AG08396 (cell line): ENCODE measurements at places on chromosomes 1 and 21.

- DNase-seq: peak; percentile 67
Observed at GRCh38 chr1:160127865-160128523, 12.4 kb downstream of the ATP1A2 start.

DNA sequence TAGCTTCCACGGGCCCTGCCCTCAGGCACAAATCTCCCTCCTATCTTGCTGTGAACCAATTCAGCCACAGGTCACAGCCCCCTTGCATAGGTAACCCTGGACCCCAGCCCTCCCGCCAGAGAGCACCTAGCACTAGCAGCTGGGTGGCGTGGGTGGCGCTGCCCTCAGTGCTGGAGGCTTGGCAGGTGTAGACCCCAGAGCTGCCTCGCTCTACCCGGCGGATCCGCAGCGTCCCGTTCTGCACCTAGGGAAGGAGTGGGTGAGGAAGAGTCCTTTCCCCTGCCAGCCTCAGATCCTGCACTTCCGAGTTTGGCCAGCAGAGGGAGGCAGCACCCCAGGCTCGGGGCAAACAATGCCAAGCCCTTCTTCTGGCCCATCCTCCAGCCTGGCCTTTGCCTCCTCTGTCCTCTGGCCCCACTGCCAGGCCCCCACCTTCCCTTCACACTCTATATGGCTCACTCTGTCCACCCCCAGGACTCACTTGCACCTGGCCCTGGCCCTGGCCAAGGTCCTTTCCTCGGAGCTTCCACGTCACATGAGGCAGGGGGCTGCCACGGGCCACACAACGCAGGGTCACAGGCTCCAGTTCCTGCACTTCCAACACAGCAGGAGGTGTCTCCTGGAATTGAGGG is 9.0 kb downstream of the IGSF9 start:
- peak; percentile 87 for DNase-seq

DNA sequence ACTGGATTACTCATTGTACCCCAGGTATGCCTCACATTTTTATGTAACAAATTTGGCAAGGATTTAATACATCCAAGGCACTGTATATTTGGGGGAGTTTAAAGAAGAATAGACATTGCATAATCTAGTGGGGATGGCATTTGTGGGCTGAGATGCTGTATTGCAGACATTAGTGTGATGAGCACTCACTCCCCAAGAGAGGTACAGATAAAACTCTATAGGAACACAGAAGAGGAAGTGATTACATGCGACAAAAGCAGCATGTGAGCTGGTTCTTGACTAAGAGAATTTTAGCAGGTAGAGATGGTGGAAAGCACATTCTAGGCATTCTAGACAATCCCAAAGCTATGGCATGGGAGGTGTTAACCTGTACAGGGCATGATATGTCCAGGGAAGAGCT is 24.2 kb upstream of the CDC14A start:
- no peak for DNase-seq

GRCh38 chr1:87961992-87962391 is 633.3 kb downstream of the LMO4 start:
- no peak for DNase-seq

DNA sequence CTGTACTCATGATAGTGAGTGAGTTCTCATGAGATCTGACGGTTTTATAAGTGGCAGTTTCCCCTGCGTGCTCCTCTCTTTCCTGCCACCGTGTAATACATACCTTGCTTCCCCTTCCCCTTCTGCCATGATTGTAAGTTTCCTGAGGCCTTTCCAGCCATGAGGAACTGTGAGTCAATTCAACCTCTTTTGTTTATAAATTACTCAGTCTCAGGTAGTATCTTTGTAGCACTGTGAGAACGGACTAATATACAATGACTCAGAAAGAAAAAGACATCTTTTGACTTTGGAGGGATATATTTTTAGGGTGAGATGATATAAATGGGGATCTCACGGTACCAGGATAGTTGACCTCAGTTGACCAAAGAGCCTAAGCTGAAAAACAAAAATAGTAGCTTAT is 74.7 kb upstream of the BACH1 start:
- no peak for DNase-seq

- no peak for DNase-seq
Observed at GRCh38 chr1:110291241-110292030, 47.7 kb upstream of the RBM15 start.

DNA sequence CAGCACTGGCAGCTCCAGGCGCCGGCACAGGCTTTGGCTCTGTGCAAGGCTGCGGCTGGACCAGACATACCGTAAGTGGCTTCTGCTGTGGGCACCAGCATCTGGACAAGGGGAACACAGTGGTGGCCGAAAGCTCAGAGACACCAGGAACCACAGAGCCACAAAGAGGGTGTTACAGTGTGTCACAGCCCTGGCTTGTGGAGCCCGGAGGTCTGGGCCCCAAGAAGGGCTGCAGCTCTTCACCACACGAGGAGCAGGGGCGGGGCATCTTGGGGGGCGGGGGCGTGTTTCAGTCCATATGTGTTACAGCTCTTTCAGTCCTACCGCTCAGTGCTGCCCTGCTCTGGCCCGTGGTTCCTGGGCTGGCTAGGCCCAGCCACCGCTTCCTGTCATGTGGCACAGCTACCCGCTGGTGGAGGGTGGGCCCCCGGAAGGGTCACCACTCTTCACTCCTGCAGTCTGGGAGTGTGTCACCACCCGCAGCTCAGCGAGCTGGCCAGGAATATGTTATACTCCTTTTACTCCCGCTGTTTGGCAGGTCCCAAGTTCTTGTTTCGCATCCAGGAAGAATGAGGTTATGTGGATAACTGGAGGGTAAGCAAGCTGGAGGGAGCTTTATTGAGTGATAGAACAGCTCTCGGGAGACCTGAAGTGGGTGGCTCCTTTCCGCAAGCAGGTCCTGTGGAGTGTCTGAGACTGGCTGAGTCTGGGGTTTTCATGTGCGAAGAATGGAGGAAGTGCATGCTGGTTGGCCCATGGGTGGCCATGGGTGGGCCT is 3.3 kb upstream of the LSM10 start:
- peak; percentile 25 for DNase-seq

DNA sequence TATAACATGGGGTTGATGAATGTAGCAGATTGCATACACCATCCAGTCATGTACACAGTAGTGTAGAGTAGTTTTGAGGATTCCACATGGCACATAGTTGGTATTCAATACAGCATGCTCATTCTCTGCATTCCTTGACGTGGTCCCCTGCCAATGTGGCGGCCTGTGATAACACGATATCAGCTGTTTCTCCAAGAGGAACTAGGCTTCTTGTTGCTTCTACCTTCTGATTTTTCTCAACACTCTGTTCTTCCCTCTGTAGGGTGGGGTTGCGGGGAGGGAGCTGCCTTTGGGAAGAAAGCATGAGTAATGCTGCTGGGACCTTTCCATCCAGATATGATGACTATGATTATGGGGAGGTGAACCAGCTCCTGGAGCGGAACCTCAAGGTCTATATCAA is 19.4 kb downstream of the SESN2 start:
- DNase-seq: no peak

GRCh38 chr1:79431340-79431739 is 424.8 kb upstream of the ADGRL4 start:
- no peak for DNase-seq

GRCh38 chr1:15961492-15961891 is 14.4 kb downstream of the ZBTB17 start:
- no peak for DNase-seq

GRCh38 chr1:163406772-163407171 is 85.0 kb downstream of the NUF2 start:
- no peak for DNase-seq

GRCh38 chr21:45923146-45923545 is 58.4 kb upstream of the COL6A1 start:
- peak; percentile 91 for DNase-seq

DNA sequence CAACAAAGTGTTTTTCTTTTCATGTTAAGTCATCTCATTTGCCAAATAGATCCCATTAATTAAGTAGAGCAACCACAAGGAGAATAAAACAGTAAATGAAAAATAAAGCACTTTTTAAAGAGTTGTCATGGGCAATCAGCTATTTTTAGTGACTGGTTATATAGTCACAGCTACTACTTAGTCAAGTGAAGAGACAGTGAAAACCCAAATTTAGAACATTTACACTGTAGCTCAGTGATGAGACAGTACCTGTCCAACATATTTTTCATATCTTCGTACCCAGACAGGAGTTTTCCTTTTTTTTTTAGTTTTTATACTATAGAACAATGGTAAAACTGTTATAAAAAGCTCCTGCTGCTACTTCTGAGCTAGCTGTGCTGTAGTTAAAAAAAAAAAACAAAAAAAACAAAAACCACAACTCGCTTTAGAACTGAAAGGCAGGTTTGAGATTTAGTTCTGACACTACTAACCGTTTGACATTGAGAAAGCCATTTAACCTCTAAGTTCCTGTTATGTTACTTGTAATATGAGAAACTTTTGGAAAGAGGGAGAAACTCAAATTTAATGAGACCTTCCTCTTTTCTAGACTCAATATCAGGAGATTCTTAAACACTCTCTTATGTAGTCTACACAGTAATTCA is 777.5 kb downstream of the ADGRL2 start:
- no peak for DNase-seq

GRCh38 chr1:186670297-186671135 is 9.7 kb downstream of the PTGS2 start:
- DNase-seq: no peak

GRCh38 chr1:6378096-6378746 is 15.3 kb downstream of the ACOT7 start:
- DNase-seq: no peak

DNA sequence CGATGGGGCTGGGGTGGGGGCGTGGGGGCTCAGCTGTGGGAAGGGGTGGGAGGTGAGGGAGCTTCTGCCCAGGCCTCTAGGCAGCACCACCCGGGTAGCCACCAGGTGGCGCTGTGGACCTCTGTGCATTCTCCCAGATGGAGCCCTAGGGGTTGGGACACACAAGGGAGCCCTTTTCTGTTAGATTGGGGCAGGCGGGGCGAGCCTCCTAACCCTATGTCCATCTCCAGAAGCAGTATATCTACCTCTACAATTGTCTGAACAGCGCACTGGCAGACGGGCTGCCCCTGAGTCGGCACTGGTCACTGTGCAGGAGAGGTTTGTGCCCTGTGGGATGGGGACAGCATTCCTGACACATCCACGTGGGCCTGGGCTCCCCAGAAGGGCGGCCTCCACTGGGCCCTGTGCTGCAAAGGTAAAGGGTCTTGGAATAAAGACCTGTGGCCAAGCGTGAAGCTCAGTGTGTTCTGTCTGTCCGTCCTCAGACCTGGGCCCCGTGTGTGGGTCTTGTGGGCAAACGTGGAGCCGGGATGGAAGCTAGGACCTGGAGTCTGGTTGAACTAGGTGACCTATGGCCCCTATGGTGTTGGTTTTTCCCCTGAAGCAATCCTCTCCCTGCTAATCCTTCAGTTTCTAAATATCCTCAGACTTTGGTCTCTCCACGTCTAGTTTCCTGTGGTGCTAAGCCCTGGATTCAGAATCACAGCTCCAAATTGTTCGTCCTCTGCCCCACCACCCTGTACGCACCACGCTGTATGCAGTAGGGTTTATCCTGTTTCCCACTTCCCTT is 4.4 kb upstream of the LGR6 start:
- peak; percentile 65 for DNase-seq

- DNase-seq: no peak
Observed at GRCh38 chr21:35252831-35253230, 203.7 kb upstream of the RUNX1 start.

- DNase-seq: no peak
Observed at GRCh38 chr1:199149591-199149990, 510.8 kb downstream of the PTPRC start.

DNA sequence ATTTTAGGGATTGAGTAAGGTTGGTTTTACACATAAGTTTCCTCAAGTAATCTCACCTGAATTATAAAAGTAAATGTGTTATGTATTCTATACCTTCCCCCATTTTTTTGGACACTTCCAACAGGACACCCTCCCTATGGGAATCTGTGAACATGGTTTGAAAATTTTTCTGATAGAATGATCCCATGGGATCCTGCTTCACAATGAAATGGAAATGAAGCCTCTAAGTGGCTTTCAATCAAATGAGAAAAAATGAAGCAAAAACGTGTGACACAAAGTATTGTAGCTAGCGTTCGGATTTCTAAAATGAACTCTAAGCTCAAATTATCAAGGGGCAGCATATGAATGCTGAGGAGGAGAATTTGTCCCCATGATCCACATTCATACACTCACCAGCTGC is 1006.8 kb downstream of the ADGRL2 start:
- DNase-seq: no peak

DNA sequence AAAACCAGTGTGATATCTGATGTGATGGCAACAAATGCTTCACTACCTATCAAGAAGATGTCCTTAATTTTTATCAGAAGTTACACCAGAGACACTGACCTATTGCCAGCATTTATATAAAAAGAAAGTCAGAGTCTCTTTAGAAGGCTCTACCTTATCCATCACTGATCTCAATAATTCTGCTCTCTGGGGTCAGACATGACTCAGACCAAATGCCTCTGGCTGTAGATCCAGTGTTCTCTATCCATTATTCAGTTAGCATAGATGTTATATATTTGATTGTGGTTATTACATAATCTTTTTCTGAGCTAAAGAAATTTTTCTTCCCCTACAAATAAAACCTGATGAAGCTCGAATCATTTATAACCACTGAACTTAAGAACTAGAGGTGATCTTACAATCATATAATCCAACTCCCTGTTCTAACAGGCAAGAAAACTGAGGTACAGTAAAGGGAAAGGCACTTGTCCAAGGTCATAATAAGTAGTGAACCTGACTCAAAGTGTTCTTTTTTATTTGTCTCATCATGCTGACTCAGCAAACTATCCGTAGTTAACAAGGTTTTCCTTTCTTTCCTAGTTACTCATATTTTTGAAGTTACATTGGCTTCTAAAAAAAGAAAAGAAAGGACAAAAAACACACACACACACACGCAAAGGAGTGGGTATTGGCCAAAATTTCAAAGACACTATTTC is 43.6 kb upstream of the ESRRG start:
- no peak for DNase-seq

DNA sequence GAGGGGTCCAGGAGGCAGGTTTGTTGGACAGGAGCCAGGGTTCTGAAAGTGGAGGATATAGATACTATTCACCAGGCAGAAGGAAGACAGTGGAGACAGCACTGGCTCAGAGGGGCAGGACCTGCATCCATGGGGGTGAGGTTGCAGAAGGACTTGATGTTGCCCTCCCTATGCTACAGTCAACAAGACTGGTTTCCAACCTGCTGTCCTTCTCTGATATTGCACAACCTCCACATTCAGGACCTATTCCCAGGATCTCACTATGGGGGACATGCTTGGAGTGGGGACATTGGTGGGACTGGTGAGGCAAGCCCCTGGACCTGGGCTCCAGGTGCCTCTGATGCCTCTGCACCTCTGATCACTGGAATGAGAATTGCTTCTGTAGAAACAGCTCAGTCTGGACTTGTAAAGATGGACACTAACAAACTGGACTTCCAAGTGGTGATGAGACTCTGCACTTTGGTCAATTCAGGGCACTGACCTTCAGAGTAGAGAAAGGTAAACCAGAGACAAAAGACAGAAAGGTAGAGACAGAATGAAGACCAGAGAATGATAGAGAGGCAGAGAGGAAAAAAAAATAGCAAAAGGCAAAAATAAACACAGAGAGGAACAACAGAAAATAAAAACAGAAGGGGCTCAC is 1.6 kb downstream of the SMCP start:
- no peak for DNase-seq

- no peak for DNase-seq
Observed at GRCh38 chr21:16108561-16109075, 378.8 kb downstream of the USP25 start.
